Cardiac fibroblast (primary cell): ENCODE measurements at places on chromosomes 6 and 20.

- DNase-seq = peak; percentile 71
Measured at GRCh38 chr6:64330694-64331307, 695.2 kb downstream of the PHF3 start.

DNA sequence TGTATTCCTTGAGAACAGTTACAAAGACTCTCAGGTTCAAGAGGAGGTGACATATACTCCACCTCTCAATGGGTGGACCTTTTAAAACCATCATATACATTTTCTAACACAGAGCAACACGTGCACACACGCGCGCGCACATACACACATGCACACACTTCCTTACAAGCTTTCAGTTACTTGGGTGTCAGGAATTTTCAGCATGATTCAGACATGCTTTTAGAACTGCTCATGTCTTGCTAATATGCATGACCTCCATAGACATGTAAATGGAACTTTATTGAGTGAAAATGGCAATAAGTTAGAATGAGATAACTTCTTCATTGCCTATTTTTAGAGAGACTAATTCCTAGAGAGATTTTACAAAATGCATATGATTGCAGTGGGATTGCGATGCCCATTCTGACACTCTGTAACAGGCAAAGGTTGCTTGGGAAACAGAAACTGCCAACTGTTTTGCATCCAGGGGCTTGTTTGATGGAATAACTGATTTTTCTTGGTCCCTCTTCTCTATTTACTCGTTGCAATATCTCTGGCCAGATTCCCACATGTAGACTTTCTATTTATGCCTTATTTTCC, 531.4 kb upstream of the RNF217 start:
- no peak for DNase-seq

GRCh38 chr20:59084041-59084850, 41.7 kb upstream of the PRELID3B start:
- DNase-seq = no peak

GRCh38 chr6:152148412-152148811, 340.9 kb downstream of the ESR1 start:
- DNase-seq = no peak

GRCh38 chr6:127963495-127963894, 62.6 kb upstream of the THEMIS start:
- DNase-seq = no peak

GRCh38 chr6:11132194-11132888, 20.8 kb upstream of the ERVFRD-1 start:
- DNase-seq = no peak
